Caco-2 (cell line): ENCODE measurements at places on chromosomes 2 and 18. TPM values are rescaled to one million over a fixed set of nuclear protein-coding genes. Genes with fewer than 3 reads are reported as not detected.
A peak's percentile ranks its signal among the peaks of the same experiment; 100 is the strongest.

GRCh38 chr2:73185965-73186364, 16.4 kb upstream of the NOTO start:
- DNase-seq: no peak

GRCh38 chr18:62717169-62717924, 2.0 kb downstream of the PHLPP1 start:
- peak; percentile 39 for DNase-seq

DNA sequence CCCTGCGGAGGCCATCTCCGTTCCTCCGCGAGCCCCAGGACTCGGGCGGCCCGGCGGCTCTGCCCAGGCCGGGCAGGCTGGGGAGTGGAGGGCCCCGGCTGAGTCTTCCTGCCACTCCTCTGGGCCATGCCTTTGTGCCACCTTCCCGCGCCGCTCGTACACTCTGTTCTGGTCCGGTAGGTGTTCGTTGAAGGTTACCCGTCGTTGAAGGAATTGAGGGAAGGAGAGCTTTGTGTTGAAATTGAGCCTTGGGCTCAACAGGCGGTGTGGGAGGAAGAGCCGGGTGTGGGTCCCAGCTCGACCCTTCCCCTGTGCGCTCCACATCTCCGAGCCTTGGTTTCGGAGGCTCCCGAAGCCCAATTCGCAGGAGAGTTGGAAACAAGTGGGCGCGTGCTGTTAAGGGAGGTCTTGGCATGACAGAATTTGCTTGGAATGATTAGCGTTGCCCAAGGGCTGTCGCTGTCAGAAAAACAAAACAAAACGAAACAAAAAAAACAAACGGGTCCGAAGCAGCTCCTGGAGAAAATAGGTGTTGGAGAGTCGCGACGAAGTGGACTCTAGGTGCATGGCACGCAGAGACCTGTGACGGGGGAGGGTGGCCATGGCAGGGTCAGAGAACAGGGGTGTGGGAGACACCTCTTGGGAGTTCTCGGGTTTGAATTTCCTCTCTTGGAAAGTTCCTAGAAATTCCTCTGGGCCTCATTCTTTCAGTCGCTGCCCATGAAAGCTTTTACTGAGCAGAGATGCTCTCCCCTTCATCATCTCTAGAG, 1.2 kb upstream of the MZT2A start:
- no peak for DNase-seq

DNA sequence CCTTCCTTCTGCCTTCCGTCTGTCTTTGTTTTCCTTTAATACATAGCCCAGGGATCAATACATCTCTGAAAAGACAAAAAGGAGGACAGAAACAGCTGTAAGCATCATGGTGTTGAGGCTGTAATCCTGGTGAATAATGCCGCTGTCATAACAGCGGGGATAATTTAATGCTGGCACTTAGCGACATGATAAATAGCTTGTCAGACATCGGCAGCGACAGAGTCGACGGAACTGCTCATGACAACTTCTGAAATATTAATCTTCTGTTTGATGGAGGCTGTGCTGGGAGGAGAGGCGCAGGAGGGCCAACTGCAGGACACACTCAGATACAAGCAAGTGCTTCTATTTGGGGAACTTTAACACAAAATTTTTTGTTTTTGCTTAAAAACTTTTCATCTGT, 602.2 kb downstream of the GALR1 start:
- no peak for DNase-seq

DNA sequence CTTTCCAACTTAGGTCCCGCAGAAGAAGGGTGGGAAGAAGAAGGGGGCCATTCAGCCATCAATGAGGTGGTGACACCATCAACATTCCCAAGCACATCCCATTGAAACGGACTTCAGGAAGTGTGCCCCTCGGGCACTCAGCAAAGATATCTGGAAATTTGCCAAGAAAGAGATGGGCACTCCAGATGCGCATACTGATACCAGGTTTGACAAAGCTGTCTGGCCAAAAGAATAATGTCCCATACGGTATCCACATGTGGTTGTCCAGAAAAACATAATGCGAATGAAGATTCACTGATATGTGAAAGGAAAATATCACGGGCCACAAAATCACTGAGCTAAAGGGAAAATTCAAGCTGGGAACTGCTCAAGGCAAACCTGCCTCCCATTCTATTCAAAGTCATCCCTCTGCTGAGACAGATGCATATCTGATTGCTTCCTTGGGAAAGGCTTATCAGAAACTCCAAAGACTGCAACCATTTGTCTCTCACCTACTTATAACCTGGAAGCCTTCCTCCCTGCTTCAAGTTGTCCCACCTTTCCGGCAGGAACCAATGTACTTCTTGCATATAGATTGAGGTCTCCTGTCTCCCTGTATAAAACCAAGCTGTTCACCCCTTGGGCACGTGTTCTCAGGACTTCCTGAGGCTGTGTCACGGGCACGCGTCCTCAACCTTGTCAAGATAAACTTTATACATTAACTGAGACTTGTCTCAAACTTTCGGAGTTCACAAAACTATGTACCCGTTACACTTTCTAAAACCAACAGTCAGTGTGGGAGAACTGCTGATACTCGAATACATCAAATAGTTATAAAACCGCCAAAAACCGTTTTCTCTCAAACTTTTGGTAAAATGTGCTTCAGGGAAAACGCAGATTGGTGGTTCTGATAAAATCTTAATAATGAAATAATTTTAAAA, 1.3 kb upstream of the PDK1 start:
- no peak for DNase-seq

SCN7A gene
- 0.23 and 0.27 TPM in 2 replicates for total RNA-seq

NT5DC4 gene
- total RNA-seq: 3.3 and 4.0 TPM in 2 replicates

TUBA4A gene
- total RNA-seq: 14.9 and 15.6 TPM in 2 replicates
